H4 (cell line): ENCODE measurements at places on chromosomes 1 and 21. TPM values are rescaled to one million over a fixed set of nuclear protein-coding genes. Genes with fewer than 3 reads are reported as not detected.

The TFF2 gene
- not detected in 2 replicates for total RNA-seq

DNA sequence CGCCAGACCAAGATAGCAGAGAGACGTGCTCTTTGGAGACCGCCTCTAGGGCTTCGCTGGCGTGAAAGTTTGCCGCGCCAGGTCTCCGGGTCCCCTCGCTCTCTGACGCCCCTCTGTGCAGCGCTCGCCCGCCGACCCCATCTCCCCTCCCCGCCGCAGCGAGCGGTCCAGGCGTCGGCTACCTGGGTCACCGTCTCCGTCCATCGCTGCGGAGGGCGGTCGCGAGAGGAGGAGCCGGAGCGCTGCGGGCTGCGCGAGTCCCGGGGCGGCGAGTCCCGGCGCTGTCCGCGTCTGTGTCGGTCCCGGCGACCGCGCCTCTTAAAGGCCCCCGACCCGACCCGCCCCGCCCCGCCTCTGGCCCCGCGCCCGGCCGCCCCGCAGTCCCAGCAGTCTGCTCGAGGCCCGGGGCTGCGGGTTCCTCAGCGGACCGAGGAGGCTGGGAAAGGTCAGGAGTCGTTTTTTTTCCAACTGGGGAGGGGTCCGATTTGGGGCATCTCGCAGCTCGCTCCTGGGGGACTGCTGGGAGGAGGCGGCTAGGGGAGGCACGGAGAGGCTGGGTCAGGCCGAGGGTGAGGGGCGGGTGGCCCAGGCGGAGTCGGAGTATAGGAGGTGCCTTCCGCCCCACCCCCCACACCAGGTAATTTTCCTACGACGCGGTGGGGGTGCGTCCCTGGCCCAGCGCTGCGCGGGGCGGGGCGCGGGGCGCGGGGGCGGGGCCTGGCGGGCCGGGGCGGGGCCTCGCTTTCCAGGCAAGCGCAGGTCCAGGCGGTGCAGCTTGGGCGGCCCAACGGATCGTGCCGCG lies at the start of the genes FBXO2 and FBXO44:
FBXO2 (minus strand) TSS at position 293 of the 802 bp plus-strand sequence; CDS start at position 204, 89 bp downstream.
FBXO44 (plus strand) TSS at position 741 of the 802 bp plus-strand sequence. CDS start 959 bp downstream, outside the sequence.
- no peak for DNase-seq

The SMG5 gene
- 39.9 and 45.9 TPM in 2 replicates for total RNA-seq

GRCh38 chr1:228303596-228303995 lies 95.8 kb downstream of the OBSCN start:
- DNase-seq, result no peak

The ATP1A4 gene
- not detected in 2 replicates for total RNA-seq

DNA sequence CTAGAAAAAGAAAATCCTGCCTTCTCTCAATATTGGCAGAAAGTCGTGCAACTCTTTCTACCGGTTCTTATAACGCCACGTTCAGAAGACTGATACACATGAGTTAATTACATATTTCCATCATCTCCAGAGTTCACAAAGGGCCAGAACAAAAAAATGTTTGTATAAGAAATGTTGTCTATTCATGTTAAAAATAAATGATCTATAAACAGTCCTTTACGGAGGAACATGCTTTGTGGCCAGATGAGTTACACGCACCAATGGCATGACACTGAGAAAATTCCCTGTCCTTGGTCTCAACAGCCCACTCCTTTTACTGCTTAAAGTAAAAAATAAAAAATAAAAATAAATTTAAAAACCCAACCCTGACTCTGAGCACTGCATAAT lies 29.5 kb downstream of the C2CD2 start:
- DNase-seq, result no peak

DNA sequence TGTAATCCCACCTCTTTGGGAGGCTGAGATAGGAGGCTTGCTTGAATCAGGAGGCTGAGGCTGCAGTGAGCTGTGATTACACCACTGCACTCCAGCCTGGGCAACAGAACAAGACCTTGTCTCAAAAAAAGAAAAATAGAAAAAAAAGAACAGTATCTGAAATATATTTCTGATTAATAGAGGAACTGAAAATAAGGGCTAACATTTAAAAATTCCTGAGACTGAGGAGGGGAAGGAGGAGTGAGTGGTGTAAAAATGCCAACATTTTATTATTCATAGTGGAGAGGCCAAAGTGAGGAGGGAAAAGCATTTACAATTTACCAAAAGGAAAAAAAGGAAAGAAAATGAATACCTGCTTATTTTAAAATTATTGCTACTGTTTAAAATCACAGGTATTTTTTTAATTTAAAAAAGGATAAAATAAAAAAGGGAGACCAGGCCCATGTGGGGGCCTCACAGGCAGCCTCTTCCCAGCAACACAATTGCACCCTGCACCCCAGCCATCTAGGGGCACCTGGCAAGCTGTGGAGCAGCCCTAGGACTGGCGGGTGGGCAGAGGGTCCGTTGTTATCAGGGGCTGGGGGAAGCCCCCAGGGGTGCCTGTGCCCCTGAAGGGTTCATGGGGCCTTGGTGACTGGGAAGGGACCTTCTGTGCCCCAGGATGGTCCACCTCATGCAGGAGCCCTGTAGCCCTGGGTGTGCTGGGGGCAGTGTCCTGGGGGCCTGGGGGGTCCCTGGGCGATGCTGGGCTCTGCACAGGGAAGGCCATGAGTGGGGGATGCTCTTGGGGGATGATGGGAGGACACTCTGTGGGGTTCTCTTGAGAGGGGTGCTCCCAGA lies 34.8 kb upstream of the ADARB1 start:
- no peak for DNase-seq

- no peak for DNase-seq
Measured at GRCh38 chr1:180097326-180097605, 57.4 kb upstream of the QSOX1 start.

DNA sequence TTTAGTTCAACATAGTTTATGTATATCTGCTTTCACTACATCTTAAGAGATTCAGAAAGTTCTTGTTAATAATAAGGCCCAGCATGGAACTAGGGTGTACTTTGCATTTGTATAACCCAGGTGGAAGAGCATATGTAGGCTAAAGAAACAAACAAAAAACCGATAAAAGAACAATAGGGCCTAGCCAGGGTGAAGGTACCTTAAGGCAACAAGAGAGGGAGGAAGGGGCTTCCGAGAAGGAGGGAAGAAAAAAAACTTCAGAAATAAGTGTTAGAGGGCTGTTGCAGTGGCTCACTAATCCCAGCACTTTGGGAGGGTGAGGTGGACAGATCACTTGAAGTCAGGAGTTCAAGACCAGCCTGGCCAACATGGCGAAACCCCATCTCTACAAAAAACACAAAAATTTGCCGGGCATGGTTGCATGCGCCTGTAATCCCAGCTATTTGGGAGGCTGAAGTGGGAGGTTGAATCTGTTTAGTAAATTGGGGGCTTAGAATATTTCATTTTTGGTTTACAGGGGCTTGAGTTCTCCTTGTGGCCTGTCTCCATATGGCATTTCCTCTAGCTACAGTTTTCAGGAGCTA lies 4.7 kb upstream of the SPATA45 start:
- no peak for DNase-seq

GRCh38 chr1:216881695-216882094 lies 158.5 kb upstream of the ESRRG start:
- no peak for DNase-seq

- no peak for DNase-seq
Measured at GRCh38 chr1:203913073-203913521, 51.7 kb downstream of the SNRPE start.

GRCh38 chr1:217881607-217882332 lies 250.6 kb downstream of the SPATA17 start:
- DNase-seq, result no peak

- DNase-seq, result no peak
Measured at GRCh38 chr1:185239861-185240260, 77.2 kb downstream of the IVNS1ABP start.

The UBXN10 gene
- not detected in 2 replicates for total RNA-seq

DNA sequence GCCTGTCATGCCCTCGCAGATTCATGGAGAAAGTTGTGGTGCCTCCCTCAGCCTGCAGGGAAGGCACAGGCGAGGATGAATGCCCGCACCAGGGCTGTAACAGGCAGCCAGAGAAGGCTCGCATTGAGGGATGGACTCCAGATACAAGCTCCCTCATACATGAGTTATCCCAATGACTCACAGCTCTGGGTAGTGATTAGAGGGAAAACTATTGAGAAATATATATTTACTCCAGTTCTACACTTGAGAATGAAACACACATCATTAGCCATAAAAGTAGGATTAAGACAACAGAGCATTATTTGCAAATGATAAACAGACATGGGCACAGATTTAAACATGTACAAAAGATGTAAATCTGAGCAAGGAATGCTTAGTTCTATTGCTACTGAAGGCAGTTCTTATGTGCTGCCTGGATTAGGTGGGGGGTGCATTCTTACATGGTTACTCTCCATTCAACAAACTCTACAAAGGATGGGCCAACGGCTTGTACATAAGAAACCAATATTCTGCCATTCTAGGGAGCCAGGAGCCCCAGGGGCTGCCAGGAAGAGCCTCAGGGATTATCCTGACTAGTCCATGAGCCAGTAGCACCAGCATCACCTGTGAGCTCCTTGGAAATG lies 97.9 kb downstream of the CSMD2 start:
- no peak for DNase-seq

The SOX13 gene
- total RNA-seq, result 1.4 TPM in 2 replicates

GRCh38 chr1:983798-984475 lies 2.0 kb upstream of the PERM1 start:
- DNase-seq, result no peak

GRCh38 chr21:32089766-32090165 lies 189.1 kb downstream of the MIS18A start:
- DNase-seq, result no peak

DNA sequence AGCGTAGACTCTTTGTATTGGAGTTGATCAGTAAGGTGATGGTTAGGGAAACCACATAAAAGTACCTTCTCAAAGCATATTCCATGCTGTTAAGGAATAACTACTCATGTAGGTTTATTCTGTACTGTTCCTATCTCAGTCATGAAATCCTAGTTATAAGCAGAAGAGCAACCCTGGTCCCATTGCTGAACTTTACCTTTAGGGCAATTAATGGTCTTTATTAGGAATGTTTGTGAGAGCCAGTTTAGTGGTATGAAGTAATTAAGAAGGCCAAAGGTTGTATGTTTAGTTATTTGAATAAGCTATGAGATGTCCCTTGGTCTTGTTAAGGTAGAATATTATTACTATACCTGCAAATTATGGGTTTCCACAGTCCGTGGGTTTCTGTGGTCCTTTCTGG lies 44.0 kb downstream of the ACP6 start:
- no peak for DNase-seq

DNA sequence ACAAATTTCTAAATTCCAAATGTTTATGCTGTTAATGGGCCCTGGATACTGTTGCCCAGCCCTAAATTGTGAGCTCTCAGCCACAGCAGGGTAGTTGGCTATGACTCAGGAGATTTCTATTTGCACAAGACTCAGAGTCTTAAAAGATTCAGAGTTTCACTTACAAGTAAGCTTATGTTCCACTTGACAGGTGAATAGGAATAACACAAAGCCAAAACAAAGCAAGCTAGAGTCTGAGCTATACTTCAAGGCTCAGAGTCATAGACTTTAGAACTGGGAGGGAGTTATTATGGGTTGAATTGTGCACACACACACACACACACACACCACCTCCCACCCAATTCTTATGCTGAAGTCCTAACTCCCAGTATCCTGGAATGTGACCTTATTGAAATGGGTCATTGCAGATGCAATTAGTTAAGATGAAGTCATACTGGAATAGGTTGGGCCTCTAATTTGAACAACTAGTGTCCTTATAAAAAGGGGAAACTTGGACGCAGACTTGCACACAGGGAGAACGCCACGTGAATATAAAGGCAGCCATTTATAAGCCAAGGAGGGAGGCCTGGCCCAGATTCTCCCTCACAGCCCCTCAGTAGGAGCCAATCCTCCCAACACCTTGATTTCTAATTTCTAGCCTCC lies 30.2 kb downstream of the PRDX6 start:
- peak; percentile 68 for DNase-seq

GRCh38 chr1:74463333-74463988 lies 49.0 kb downstream of the LRRC53 start:
- no peak for DNase-seq

The TDRD5 gene
- total RNA-seq, result not detected in 2 replicates

- no peak for DNase-seq
Measured at GRCh38 chr1:28644494-28644893, 1.6 kb upstream of the TAF12 start.

GRCh38 chr1:56516539-56517252 lies 62.7 kb downstream of the PLPP3 start:
- DNase-seq, result peak; percentile 27

DNA sequence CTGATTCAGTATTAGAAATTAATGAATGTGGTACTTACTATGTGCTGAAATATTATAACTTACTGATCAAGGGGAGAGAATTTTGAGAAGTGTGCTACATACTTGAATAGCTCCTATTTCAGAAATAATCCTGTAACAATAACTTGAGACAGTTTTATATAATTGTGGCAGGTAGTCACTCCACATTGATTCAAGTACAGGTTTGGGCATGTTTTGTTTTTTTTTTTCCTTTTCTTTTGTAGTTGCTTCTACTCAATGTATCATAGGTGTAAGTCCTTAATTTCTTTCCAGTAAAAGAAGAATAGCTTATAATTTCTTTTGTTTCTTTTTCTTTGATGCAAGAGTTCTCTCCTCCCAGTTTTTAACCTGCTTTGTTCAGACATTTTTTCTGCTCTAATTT lies 86.1 kb upstream of the ADGRL2 start:
- DNase-seq, result no peak

GRCh38 chr1:7984811-7985210 lies 23.3 kb downstream of the PARK7 start:
- DNase-seq, result no peak

The PLPP3 gene
- total RNA-seq, result 5.8 and 7.9 TPM in 2 replicates

DNA sequence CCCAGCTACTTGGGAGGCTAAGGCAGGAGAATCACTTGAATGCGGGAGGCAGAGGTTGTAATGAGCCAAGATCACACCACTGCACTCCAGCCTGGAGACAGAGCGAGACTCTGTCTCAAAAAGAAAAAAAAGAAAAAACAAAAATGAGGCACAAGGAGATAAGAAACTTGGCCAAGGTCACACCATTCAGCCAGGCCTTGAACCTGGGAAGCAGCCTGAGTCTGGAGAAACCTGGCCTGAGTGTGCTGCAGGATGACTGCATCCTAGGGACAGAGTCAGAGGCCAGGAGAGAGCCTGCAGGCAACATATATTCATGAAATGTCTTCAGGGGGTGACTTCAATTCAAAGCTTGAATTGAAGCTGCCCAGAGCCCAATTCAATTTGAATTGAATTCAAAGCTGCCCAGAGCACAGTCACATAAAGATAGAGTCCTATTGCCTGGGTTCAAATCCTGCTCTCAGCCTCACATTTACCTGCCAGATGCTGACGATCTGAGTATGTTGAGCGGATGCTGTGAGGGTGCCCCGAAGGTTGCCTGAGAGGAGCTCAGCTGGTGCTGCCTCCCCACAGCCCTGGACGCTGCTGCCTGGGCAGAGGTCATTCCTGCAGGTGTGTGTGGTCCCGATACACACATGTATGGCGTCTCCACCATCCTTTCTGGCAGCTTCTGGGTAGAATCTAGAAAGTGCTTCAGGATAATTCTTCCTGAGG lies 307.7 kb downstream of the AJAP1 start:
- DNase-seq, result no peak

GRCh38 chr1:235500971-235501540 lies 3.2 kb downstream of the B3GALNT2 start:
- no peak for DNase-seq

The SYCP1 gene
- not detected in 2 replicates for total RNA-seq

DNA sequence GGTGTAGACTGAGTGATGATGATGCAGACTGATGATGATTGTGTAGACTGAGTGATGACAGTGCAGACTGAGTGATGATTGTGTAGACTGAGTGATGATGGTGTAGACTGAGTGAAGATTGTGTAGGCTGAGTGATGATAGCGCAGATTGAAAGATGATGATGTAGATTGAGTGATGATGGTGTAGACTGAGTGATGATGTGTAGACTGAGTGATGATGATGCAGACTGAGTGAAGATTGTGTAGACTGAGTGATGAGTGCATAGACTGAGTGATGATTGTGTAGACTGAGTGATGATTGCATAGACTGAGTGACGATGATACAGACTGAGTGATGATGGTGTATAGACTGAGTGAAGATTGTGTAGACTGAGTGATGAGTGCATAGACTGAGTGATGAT lies 28.7 kb downstream of the FAM89A start:
- DNase-seq, result no peak
